ENCODE measurements at places on chromosomes 6 and 20.

- no peak for DNase-seq
Observed at GRCh38 chr6:29517245-29517644, 29.5 kb upstream of the MAS1L start.

GRCh38 chr6:34172961-34173775, 27.3 kb upstream of the GRM4 start:
- DNase-seq = no peak

DNA sequence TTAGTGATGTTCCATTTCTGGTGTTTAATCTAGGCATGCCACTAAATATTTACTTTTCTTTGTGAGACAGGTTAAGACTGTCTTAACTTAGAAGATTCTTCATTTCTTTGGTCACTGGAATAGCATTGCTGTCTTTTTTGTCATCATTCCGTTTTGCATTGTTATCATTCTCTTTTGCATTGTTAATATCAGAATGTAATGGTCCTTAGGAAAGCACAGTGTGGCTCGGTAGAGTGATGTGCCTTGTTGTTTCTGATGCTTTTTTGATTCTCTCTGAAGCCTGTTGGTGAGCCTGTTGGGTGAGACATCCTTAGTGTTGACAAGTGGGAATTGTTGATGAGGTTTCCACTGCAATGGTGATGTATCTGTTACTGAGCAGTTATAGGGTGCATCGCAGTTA, 23.2 kb downstream of the PLCB4 start:
- DNase-seq = no peak

GRCh38 chr6:133606852-133607251, 282.1 kb upstream of the TCF21 start:
- DNase-seq = no peak

- peak; percentile 63 for DNase-seq
Observed at GRCh38 chr6:29589423-29590048, 4.6 kb downstream of the OR2H2 start.

GRCh38 chr6:112899541-112899940, 552.4 kb downstream of the RFPL4B start:
- DNase-seq = no peak

DNA sequence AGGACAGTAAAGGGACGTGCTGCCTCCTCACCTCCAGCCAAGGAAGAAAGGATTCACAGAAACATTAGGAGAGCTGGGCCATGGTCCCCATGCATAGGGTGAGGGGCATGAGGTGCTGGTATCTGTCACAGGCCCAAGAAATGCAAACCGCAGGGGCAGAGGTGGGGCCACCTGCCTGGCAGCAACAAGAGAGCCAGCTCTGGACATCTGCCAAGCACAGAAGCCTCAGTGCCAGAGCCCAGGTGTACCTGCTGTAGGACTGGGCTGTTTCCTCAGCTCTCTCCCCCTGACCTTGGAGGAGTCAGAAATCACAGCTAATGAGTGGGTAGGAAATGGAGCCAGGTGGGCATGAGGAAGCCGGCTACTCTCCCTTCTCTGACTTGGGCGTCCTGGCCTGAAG, 45.3 kb downstream of the SLC2A12 start:
- no peak for DNase-seq

GRCh38 chr6:167103041-167103891, 19.6 kb upstream of the CCR6 start:
- no peak for DNase-seq

- no peak for DNase-seq
Observed at GRCh38 chr6:165841153-165841558, 178.1 kb upstream of the PDE10A start.

DNA sequence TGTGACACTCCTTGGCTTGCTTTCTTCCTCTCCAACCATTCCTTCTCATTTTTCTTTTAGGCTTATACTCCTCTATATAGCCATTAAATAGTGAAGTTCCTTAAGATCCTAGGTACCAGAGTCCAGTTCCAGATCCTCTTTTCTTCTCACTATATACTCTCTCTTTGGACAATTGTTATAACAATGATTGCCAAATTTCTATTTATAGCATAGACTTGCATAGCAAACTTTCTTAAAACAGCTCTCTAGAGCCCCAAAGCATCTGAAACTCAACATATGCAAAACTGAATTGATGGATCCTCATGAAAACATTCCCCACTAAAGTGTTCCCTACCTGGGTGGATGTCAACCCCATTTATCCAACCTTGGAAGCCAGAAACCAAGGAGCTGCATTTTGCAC, 13.4 kb downstream of the PHIP start:
- no peak for DNase-seq

DNA sequence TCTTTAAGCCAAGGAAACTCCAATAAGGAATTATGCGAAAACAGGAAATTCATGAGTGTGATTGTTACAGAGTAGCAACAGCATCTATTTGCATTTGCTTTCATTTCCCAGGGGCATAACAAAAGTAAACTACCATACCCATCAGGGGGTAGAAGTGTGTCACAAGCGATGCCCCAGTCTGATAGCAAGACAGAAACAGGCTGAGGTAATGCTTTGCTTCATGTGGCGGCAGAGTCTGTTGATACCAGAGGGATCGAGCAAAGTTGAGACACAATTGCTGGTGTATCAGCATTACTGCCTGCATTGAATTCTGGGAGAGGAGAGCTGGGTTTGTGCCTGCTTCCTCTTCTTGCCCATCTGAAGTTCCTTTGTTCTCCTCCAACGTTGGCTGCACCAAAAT, 51.2 kb upstream of the LYRM2 start:
- DNase-seq = no peak

GRCh38 chr6:105911106-105911629, 175.0 kb upstream of the PRDM1 start:
- DNase-seq = no peak

GRCh38 chr6:21256197-21256596, 337.4 kb upstream of the SOX4 start:
- DNase-seq = no peak

GRCh38 chr20:51562332-51563173, 20.0 kb upstream of the NFATC2 start:
- no peak for DNase-seq

GRCh38 chr6:105803442-105803841, 282.7 kb upstream of the PRDM1 start:
- DNase-seq = no peak

DNA sequence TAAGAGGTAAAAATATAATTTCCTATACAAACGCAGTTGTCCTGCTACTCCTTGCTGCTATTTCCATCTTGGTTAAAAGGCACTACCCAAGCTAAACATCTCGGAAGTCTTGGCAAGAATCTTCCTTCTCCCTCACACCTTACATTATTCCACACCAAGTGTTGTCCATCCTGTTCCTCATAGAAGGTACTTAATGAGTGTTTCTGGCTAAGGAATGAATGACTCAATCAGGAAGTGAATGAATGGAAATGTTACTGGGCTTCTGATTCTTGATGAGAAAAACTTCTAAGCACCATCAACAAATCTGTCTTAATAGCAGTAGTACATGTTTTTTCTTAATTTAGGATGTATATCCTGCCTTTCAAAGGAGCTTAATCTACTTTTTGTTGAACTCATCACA, 40.6 kb upstream of the RSPO3 start:
- no peak for DNase-seq

- no peak for DNase-seq
Observed at GRCh38 chr6:138105880-138106664, 1.1 kb downstream of the PERP start.

DNA sequence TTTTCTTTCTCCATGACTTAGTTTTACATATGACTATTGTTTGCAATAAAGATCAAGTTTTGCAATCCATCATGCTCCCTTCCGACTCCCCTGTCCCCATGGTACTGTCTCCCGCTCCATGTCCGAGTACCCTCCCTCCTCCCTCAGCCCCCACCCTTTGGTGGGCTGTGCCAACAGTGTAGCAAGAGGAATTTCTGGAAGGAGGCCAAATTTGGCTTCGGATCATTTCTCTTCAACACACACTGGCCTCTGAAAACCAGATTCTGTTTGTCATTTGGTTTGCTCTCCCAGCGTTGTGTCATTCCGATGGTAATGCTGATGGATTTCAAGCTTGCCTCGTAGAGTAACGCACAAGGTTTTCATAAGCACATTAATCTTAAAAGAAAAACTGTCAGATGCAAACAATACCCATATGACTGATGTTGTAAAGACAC, 22.9 kb upstream of the PAX1 start:
- no peak for DNase-seq

GRCh38 chr6:169326067-169326799, 72.6 kb upstream of the THBS2 start:
- peak; percentile 1 for DNase-seq

DNA sequence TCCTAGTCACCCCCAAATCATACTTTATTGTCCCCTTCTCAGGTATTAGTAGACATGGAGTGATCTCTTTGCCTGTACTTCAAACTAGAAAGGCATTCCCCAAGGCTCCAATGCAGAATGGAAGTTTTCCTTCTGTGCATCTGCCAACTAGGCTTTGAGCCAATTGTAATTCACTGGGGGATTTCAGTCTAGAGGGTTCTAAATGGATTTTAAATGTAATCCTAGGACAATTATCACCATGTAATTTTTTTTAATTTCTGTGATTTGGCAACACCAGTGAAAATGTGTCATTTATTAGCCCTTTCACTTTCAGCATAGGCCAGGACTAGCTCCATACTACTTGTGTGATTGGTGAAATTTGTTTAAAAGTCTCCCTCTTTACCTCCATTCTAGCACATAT, 557.6 kb upstream of the MARCKS start:
- DNase-seq = no peak

DNA sequence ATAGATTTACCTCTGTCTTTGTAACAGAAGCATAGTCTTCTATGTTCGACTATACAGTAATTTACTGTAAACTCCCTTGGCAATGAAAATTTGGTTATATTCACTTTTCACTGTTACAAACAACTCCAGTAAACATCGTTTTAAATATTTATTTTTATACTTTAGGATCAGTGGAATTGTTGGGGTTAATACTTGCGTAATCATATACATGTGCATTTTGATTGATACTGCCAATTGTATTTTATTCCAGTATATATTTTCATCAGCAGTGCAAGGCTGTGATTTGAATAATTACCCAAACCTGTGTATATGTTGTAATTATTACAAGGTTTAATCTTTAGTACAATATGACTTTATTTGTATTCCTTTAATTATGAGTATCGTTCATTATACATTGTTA, 255.7 kb downstream of the ARID1B start:
- no peak for DNase-seq

- peak; percentile 87 for DNase-seq
Observed at GRCh38 chr6:34237722-34238584, 1.3 kb downstream of the HMGA1 start.

- no peak for DNase-seq
Observed at GRCh38 chr20:57400231-57400701, 9.1 kb downstream of the RBM38 start.

GRCh38 chr20:13739731-13740649, 44.7 kb downstream of the ESF1 start:
- no peak for DNase-seq

GRCh38 chr6:27532820-27533538, 60.1 kb upstream of the ZNF184 start:
- no peak for DNase-seq

DNA sequence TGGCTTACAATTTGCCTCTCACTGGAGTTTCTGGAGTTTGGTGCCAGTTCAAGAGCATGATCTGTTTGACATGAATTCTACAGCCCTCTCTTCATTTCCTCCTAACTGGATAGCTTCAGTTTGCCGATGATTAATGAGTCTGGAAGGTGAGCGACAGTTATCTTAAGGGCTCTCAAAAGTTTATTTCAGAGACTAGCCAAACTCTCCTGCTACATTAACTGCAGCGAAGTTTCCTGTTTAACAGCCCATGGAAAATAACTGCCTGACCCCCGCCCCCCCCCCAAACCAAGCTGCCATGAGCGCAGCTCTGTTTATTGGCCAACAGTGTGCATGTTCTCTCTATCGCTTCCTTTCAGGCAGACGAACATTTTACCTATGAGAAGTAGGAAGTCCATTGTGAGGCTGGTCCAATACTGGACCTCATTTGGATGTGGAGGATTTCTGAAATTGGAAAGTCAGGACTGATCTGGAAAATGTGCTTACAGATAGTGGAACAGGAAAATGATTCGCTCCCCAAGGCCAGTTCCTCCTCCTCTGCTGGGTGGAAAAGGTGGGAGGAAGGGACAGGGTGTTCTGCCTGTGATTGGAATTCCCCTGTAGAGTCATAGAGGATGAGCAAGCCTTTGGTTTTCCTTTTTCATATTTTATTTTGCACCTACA, 522.2 kb upstream of the JAG1 start:
- no peak for DNase-seq

DNA sequence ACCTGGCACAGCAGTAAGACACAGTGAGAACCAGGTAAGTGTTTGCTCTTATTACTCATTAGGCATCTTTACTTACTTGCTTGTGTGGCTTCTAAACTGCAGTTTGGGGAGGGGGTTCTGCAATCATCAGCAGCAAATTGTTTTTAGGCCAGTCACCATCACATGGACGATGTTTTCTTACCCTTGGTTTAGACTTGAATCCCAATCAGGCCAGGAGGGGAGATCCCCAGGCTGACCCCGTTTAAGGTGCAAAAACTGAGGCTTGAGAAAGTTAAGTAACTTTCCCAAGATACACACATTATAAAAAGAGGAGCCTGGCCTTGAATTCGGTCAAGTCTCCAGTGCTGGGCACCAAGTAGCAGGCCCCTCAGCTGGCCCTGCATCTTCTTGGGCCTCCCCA, 51.8 kb upstream of the SLC32A1 start:
- DNase-seq = no peak

GRCh38 chr20:59223182-59223601, 59.6 kb downstream of the ZNF831 start:
- no peak for DNase-seq

- DNase-seq = no peak
Observed at GRCh38 chr6:70604254-70604653, 37.5 kb downstream of the SDHAF4 start.

DNA sequence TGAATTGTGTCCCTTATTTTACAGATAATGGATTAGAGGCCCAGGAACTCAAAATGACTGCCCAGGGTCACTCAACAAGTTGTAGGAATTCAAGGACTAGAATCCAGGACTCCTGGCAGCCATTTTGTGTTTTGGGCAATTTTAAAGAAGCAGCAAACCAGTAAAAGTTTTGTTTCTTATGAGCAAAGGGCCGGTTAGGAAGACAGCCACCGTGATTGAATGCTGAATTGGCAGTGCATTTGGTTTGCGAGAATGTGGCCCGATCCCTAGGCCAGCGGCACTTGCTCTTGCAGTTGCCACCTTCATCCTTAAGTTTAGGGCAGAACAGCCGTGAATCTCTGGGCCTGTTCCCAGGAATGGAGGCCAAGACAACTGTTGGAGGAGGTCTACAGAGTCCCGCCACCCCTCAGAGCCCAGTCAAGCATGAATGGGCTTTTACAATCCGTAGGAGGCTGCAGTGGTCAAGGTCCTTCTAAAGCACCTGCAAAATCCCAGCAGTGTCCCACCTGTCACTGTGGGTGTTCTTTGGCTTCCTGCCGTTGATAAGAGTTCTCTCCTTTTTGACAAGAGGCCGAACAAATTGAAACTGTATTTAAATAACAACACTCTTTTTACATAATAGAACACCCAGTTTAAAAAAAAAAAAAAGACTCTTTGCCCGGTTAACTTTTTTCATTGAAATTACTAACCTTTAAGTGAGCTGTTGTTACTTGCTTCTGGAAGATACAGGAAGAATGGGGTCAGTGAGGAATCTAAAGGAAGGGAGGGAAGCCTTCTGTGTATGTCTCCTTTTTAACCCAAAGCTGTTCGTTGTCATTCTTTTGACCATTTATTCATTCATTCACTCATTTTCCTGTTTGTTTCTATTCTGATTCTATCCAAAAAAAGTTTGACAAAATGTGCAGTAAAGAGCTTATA, 68.7 kb downstream of the PHACTR2 start:
- DNase-seq = no peak

Data from activated CD4-positive, alpha-beta T cell treated with anti-CD3 and anti-CD28 coated beads, Interleukin-2, Interleukin-6, amounts not matched to agents 100 ng/mL and 50 ng/mL, durations not matched to agents 16 hours and 8 hours (primary cell).